ENCODE measurements at places on chromosomes 11 and 22.

DNA sequence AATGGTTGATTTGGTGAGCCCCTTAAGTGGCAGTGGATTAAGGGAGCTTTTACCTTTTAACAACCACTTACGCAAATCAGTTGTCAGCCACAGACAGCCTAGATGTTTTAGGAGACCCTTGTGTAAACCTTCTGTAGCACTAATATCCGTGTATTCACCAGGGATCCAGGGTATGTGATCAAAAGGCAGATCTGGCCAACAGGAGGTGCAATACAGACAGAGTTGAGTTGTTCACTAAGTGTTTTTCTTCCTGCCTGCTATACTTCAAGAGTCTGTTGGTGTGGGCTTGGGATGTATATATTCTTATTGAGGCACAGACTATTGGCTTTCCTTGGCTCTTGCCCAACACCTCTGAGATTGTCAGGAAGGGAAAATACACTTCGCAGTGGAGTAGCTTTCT, 175.1 kb downstream of the FAT3 start:
- DNase-seq = no peak

GRCh38 chr11:60739114-60739513, 14.6 kb downstream of the MS4A18 start:
- DNase-seq = no peak

DNA sequence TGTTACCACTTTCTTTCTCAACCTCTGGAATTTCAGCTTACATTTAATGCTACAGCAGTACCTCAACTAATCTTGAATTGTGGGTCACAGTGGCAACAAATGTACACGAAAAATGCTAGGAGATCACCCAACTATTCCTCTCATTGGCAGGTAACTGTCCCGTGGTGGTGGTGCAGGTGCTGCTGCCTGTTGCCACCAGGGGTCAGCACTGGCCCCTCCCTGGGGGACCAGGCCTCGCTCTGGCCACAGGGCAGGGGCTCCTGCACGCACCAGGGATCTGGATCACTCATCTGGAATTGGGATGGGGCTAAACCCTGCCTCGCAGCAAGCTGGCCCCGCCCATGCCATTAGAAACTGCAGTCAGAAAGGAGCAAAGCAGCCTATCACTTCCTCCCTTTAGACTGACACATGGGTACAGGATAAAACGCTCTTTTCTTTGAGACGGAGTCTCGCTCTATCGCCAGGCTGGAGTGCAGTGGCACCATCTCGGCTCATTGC, 6.9 kb upstream of the POLDIP3 start:
- DNase-seq = no peak

DNA sequence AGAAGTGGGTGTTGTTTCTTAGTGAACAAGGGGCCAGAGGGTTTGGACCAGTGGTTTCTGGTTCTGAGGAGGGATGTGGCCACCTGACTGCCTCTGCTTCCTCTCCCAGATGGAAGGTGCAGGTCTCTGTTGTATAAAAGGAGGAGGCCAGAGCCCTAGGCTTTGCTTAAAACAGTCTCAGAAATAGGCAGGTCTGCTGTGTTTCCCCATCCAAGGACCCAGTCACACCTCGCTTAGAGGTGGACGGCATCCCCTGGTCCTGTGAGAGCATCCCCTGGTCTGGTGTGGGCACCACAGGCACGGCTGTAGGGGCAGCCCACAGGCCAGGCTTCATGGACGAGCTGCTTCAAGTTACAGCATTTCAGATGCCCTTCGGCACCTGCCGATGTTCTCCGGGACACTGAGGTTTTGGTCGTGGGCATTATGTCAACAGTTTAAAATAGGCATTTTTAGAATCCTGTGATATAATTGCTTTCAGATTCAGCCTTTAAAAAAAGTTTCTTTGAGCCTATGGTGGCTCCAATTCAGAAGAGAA, 45.7 kb upstream of the SHANK2 start:
- DNase-seq = no peak

DNA sequence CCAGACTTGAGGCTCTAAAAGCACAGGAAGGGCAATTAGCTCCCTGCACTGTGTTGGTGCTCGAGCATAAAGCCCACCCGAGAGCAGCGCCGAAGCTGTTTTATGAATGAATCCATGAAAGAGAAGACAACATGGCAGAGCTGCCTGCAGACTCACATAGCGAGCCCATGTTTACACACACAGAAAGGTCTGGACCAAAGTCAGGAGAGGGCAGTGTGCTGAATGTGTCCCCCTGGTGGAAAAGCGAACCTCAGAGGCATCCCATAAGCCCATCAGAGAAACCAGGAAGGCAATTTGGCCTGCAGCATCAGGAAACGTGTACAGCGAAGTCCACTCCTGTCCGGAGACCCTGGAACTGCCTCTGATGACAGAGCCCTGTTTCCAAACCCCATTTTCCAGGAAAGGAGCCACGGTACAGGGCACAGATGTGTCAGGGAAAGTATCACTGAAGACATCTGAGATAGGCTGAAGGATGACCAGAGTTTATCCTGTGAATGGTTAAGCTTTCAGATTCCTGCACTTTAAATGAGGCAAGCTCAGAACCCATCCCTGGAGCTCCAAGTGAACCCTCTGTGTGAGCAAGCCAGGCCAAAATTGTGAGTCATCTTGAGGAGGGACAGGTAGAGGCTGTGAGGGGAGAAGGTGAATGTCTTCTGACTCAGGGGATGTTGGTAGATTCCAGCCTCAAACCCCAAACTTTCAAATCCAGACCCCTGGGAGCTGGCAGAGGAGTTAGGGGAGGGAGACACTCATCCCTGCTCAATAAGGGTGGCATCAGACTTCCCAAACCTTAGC, 36.9 kb downstream of the CHRDL2 start:
- DNase-seq = no peak

Measured in stimulated activated CD8-positive, alpha-beta memory T cell treated with anti-CD3 and anti-CD28 coated beads, Interleukin-2, amount 100 ng/mL, for 1 hour (primary cell).